ENCODE measurements at places on chromosomes 12 and 14.
A peak's percentile ranks its signal among the peaks of the same experiment; 100 is the strongest.

- DNase-seq, result no peak
Measured at GRCh38 chr12:32906399-32907165, 10.0 kb upstream of the PKP2 start.

DNA sequence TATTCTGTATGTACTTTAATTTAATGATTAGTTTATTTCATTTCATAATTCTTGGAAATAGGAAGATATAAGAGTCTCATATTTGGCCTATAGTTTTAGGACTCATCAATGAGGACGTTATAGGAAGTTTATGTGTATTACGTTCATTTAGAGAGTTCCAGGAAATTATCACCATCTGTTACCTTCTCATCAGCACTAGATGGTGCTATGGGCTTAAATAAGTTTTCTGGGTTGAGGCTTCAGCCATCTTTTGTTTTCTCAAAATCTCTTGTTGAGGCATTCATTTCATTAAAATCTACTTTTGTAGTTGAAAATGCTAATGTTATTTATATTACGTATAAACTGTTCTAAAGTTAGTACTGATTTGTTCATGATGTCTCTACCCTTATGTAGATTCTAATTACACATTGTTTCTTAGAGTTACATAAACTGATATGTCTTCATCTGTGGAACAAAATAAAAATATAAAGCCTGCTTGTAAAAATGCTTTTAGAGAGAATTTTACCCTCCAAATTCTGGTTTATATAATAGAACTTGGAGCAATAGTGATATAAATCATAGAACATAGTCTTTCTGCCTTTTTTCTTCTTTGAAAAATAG lies 89.2 kb downstream of the CFAP54 start:
- DNase-seq, result peak; percentile 69

DNA sequence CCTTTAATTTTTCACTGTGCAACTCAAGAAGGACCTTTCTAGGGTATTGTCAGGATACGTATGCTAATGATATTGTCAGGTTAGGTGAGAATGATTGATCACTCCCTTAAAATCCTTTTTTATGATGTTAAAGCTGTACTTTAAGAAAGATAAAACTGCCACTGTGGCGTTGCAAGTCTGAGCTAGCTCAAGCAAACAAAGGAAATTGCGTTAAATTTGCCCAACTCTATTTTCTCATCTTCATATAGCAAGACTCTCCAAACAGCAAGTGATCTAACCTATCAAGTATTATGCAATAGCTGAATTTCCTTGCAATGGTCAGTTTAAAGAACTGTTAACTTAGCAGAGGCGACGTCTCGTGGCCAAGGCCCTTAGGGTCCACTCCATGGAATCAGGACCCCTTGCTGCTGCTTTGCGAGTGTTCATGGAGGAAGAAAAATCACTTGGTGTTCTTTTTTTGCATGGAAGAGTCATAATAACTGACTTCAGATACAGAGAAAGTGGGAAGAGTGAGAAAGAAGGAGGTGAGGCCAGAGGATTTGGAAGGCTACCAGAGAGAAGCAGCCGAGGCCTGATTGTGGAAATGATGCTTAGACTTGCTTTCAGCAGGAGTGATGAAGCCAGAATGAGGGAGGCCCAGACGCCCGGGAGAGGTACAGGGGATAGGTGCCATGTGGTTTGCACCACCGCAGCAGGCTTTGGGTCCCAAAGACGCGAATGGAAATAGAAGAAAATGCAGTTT lies 2.5 kb downstream of the TRAF3 start:
- DNase-seq, result no peak

- no peak for DNase-seq
Measured at GRCh38 chr12:57899010-57899662, 42.2 kb upstream of the ATP23 start.

All from COR-L47 (cell line).